ENCODE measurements at places on chromosomes 2 and 18. TPM values are rescaled to one million over a fixed set of nuclear protein-coding genes. Genes with fewer than 3 reads are reported as not detected.

- H3K27ac ChIP-seq, result no peak overlapping the region
- H3K4me3 ChIP-seq, result no peak overlapping the region
- no peaks in the 10 kb centered on the region for H3K27me3 ChIP-seq
- no peak for DNase-seq
- H3K4me1 ChIP-seq, result no peaks in the 10 kb centered on the region
Measured at GRCh38 chr2:132757002-132757589, 87.1 kb upstream of the LYPD1 start.

- no peak overlapping the region for H3K4me3 ChIP-seq
- DNase-seq, result no peak
- H3K27me3 ChIP-seq, result no peaks in the 10 kb centered on the region
- no peak overlapping the region for H3K27ac ChIP-seq
- H3K4me1 ChIP-seq, result no peaks in the 10 kb centered on the region
- H3K36me3 ChIP-seq, result no peaks in the 10 kb centered on the region
Measured at GRCh38 chr2:29777161-29777560, 144.2 kb downstream of the ALK start.

DNA sequence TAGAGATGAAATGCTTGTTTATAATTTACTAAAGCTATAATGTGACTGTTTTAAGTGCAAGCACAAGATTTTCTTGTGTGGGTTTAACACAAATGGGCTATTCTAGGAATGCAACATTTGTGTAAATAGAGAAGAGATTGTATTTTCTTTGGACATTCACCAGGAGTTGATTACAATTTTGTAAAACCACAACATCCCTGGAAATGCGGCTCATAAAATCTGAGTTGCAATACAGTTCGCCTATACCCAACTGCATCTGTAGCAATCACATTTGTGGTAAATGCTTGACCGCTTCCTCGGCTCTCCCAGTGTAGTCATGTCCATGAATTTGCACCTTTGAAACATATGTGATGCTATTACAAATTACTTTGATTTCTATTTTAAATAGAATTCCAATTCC is 348.7 kb upstream of the CDH20 start:
- no peaks in the 10 kb centered on the region for H3K27me3 ChIP-seq
- H3K36me3 ChIP-seq, result no peaks in the 10 kb centered on the region
- H3K4me3 ChIP-seq, result no peak overlapping the region

Gene KLHL29
- polyA plus RNA-seq, result 0.60 TPM

GRCh38 chr2:230600285-230600684 is 112.4 kb upstream of the CAB39 start:
- no peaks in the 10 kb centered on the region for H3K36me3 ChIP-seq
- H3K27me3 ChIP-seq, result no peaks in the 10 kb centered on the region
- no peaks in the 10 kb centered on the region for H3K4me1 ChIP-seq

Data from sigmoid colon (tissue), 7 donors.